DMS79 (cell line): ENCODE measurements at places on chromosomes 13 and 19.

DNA sequence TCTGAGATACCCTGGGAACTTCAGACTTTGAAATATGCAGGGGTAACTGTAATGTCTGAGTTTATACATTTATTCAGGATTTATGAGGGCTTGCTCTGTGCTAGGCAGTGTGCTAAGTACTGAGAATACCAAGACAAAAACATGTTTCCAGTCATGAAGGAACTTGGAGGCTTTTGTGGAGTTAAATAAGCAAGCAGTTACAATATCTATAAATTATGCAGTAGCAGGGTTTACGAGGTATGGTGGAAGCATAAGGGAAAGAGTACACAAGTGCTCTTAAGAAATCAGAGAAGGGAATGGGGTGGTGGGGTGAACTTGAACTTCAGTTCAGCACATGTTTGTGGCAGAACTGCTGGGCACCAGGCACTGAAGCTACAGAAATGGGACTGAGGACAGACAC lies 28.0 kb downstream of the MAB21L1 start:
- DNase-seq: no peak

DNA sequence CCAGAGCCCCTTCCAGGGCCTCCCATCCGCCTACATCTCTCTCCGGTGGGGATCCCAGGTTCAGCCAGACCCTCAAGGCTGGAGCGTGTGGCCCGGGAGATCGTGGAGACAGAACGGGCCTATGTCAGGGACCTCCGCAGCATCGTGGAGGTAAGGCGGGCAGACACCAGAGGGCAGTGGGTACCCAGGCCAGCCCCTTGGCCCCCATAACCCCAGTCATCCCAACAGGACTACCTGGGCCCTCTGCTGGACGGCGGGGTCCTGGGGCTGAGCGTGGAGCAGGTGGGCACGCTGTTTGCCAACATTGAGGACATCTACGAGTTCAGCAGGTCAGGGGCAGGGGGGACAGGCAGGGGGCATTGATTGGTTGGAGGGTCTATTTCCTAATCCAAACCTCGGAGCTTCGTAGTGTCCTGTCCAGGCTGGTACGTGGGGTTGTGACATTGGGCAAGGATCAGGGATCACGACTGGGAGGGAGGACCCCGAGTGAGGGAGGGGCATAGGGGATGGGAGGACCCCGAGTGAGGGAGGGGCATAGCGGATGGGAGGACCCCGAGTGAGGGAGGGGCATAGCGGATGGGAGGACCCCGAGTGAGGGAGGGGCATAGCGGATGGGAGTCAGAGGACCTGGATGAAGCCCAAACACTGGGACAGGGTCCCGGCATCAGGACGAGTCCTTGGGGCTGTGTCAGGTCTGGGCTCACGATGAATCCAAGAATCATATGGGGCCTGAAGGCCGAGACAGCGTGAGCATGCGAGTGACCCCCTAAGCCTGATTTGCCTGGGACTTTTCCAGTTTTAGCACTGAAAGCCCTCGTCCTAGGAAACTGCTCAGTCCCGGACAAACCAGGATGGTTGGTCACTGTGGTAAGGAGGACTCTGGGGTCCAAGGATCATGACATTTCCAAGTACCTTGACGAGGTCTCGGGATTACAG lies 2.9 kb downstream of the PLEKHG2 start:
- no peak for DNase-seq

- DNase-seq: no peak
Observed at GRCh38 chr13:29743201-29743786, 107.1 kb downstream of the UBL3 start.

- no peak for DNase-seq
Observed at GRCh38 chr13:53778937-53779336, 750.3 kb downstream of the OLFM4 start.

- DNase-seq: no peak
Observed at GRCh38 chr19:10920781-10921180, 7.7 kb downstream of the YIPF2 start.

DNA sequence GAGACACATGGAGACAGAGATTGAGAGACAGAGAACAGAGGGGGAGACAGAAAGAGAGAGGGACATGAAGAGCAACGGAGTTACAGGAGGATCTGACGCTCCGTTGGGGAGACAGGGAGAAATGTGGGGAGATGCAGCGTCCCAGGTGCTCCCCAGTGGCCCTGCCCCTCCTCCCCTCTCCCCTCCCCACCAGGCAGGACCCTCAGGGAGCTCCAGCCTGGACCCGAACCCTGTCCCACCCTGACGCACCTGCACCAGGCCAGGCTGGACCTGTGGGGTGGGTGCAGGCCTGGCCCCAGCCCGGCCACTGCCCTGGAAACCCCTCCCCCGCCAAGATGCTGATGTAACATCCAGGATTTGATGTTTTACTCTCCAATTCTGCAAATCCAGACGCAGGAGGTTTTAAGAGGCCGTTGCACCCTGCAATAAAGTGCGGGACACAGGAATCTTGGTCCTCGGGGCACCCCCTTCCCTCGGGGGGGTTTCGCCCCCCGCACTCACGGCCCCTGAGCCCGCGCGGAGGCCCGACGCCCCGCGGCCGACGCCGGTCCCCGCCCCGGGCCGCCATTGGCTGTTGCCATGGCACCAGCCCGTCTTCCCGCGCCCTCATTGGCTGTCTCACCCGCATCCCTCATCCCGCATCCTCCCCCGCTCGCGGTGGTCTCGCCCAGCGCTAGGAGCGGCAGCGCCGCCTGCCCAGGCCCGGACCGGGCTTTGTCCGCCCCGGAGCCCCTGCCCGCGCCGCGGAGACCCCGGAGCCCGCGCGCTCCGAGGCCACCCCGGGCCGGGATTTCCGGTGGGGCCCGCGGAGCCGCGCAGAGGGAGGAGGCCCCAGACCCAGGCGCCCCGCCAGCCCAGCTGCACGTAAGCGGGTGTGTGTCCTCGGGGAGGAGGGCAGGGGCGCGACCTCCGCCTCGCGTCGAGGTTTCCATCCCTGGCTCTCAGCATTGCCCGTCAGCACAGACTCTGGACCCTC lies at the start of gene APC2:
APC2 (plus strand) TSS at position 655 of the 976 bp plus-strand sequence. CDS start 2,881 bp downstream, outside the sequence.
- DNase-seq: peak; percentile 82

DNA sequence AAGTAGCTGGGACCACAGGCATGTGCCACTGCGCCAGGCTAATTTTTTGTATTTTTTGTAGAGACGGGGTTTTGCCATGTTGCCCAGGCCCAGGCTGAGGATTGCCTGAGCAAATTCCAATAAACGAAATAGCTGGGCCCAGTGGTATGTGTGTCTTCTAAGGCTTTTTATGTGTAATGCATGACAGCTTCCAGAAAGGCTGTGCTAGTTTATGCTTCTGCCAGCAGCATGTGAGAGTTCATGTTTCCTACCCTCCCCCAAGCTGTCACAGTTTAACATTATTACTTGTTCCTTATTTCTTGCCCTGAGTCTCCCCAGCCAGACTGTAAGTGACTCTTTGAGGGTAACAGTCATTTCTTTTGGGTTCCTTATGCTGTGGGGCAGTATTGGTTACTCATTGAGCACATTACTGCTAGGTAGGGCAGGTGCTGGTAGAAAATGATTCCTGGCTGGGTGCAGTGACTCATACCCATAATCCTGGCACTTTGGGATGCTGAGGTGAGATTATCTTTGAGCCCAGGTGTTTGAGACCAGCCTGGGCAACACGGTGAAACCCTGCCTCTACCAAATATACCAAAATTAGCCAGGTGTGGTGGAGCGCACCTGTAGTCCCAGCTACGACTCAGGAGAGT lies 13.6 kb downstream of the GPATCH1 start:
- no peak for DNase-seq

- no peak for DNase-seq
Observed at GRCh38 chr13:20519875-20520274, 5.8 kb downstream of the CRYL1 start.

GRCh38 chr19:34336781-34337271 lies 28.2 kb upstream of the GPI start:
- no peak for DNase-seq

- no peak for DNase-seq
Observed at GRCh38 chr19:56933014-56933705, 92.6 kb upstream of the PEG3 start.

- DNase-seq: no peak
Observed at GRCh38 chr19:29539670-29540069, 13.9 kb downstream of the VSTM2B start.

GRCh38 chr19:54921082-54921481 lies 15.1 kb downstream of the NCR1 start:
- no peak for DNase-seq

GRCh38 chr13:27617881-27618321 lies 2.4 kb downstream of the LNX2 start:
- no peak for DNase-seq

DNA sequence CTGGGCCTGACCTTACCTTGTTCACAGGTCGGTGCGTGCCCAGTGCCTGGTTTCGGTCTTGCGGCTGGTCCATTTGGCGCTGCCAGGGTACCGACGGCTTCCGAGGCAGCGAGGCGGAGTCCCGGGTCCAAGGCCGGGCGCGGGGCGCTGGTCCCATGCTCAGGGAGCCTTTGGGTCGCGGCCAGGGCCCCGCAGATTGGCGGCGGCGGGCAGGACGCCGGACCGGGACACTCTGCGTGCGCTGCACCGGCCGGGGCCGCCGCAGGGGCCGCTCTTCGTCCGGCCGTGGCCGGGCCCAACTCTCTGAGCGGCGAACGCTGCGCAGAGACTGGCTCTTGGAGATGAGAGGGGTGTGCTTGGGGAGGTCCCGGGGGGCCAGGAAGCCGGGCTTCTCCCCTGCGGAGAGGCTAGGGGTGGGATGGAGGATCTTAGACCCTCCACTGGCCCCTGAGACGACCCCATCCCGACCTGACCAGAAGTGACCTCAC lies 3.4 kb upstream of the WIZ start:
- DNase-seq: no peak

DNA sequence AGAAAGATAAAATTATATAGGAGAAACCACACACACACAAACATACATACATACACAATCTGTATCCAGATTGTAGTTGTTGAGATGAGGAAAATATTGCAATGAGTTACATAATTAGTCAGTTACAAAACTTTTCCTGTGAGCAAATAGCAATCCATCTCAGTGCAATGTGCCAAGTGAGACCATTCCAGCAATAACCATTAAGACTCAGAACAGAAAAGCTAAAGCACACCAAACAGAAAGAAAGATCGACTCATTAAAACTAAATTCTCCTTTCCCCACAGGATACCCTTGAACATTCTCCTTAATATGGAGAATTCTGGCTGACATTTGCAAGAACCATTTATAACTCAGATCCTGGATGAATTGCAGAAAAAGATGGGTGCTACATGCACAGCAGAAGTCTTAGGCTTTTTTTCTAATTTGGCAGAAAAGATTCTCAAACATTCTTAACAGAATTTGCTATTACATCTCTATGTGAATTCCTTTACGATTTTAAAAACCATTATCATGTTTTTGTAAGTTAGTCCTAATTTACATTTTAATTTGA lies 1341.2 kb upstream of the SPRY2 start:
- DNase-seq: no peak

- DNase-seq: peak; percentile 75
Observed at GRCh38 chr13:100984085-100984705, 309.6 kb upstream of the TMTC4 start.

DNA sequence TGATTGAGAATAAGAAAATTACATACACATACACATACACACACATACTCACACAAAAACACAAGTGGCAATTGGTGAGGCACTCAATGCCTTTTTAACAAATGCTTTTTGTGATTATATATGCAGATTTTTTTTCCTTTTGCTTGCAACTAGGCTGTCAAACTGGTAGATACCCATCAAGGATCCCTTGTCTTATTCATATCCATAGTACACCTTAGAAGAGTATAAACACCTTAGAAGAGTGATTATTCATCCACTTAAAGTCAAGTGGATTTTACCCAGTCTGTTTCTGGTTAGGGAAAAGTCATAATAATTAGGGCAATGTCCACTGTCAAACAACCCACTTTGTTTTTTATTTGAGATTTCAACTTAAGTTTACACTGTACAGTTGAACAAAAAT lies 1773.4 kb upstream of the MIR17HG start:
- DNase-seq: no peak

- no peak for DNase-seq
Observed at GRCh38 chr13:33514362-33514761, 228.8 kb upstream of the STARD13 start.

GRCh38 chr13:20121159-20121525 lies 39.7 kb downstream of the GJA3 start:
- DNase-seq: no peak

- DNase-seq: peak; percentile 41
Observed at GRCh38 chr13:50697746-50698539, 145.5 kb downstream of the DLEU7 start.

GRCh38 chr13:80782441-80782840 lies 441.5 kb upstream of the SPRY2 start:
- DNase-seq: no peak

DNA sequence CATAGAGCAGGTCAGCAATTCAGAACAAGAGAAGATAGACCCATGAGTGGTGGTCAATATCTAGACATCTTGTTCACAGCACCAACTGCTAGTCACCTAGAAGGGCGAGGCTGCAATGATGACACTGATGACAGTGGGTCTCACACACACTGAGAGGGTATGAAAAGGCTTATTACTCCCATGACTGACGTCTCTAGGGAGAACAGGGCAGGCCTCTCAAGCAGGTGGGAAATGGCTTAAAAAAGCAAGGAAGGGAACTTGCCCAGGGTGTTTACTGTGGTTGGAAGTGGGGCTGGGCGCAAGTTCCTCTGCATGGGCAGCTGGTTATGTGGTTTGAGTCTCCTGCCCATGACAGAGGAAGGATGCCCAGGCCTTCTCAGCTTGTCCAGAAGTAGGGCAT lies 33.8 kb downstream of the ZNF44 start:
- DNase-seq: no peak

DNA sequence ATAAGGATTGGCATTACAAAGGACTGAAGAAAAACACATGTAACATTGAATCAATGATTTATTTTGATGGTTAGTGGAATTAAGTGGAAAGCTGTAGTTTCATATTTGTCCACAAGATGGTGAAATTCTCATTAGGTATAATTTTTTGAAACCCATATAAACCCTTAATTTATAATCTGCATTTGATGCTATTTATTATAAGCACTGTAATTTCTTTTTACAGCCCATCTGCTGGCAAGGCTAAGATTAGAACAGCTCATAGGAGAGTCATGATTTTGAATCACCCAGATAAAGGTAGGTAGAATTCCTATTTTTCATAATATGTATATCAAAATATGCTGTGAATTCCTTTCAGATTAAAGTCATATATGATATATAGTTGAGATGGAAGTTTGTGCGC lies 62.2 kb downstream of the DNAJC15 start:
- no peak for DNase-seq

- no peak for DNase-seq
Observed at GRCh38 chr19:34549833-34550232, 68.3 kb downstream of the WTIP start.

DNA sequence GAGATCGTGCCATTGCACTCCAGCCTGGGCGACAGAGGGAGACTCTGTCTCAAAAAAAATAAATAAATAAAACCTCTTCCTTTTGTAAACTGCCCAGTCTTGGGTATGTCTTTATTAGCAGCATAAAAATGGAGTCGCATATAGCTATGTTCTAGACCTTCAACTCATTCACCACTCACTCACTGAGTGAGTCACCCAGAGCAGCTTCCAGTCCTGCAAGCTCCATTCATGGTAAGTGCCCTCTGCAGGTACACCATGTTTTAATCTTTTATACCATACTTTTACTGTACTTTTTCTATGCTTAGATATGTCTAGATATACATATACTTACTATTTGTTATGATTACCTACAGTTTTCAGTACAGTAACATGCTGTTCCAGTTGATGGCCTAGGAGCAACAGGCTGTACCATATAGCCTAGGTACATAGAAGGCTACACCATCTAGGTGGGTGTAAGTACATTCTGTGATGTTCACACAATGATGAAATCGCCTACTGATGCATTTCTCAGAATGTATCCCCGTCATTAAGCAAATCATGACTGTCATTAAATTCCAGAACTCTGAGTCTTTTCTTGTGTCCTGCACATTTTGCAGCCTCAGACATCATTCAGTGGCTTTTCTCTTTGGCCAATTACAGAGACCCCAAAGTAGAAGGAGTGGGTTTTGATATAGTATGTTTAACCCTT lies 13.7 kb upstream of the FARP1 start:
- no peak for DNase-seq
